Heart left ventricle (tissue), 16 donors: ENCODE measurements at places on chromosomes 2 and 18.

DNA sequence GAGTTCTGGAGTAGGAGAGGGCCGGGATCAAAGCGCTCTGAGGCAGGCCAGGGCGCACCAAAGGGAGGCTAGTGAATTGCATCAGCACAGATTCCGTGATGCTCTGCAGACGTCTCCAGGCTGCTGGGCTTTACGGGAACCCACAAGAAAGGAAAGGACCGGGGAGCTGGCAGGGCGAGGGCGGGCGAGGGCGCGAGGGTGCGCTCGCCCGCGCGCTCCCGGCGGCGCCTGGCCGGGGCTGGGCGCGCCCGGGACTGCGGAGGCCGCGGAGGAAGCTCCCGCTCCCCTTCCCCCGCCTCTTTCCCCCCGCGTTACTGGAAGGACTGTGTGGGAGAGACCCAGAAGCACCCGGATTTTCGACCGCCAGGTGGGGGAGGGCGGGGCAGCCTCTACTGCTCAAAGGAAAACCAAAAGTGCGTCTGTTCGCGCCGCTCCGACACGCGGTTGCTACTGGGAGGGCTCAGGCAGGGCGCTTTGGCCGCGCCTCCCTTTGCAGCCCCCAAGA lies 2.4 kb upstream of the FOSL2 start:
- DNase-seq: peak; percentile 92

GRCh38 chr2:71129114-71129901 lies 721 bp downstream of the MCEE start:
- no peak for DNase-seq

DNA sequence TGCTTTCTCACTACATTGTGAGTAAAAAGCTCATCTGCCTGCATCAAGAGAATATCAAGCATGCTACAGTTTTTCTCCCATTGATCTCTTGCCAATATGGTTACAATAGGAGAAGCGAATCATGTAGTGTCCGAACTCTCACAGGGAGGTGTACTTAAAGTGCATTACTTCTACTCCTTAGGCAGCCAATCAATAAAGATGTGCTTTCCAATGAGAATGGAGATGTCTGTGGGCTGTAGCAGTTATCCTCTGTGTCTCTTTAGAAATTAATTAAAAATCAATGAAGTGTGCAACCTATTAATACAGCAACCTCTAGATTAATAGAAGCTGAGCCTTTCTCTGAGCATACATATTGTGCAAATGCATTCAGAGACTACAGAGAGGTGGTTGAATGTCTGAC lies 883.7 kb downstream of the CPS1 start:
- no peak for DNase-seq

GRCh38 chr2:235411905-235412485 lies 81.8 kb upstream of the AGAP1 start:
- no peak for DNase-seq
